ENCODE measurements at places on chromosomes 12 and 14. TPM values are rescaled to one million over a fixed set of nuclear protein-coding genes. Genes with fewer than 3 reads are reported as not detected.

PAX9 gene
- total RNA-seq, result 0.62 TPM

ACSM4 gene
- not detected for total RNA-seq

MMP19 gene
- total RNA-seq, result 8.6 TPM

KCNA5 gene
- not detected for total RNA-seq

TMEM52B gene
- total RNA-seq, result not detected

MYF6 gene
- total RNA-seq, result 119 TPM

TMX1 gene
- total RNA-seq, result 76.2 TPM

RNASE11 gene
- total RNA-seq, result not detected

NAA30 gene
- total RNA-seq, result 29.7 TPM

MYO1H gene
- not detected for total RNA-seq

GDF3 gene
- not detected for total RNA-seq

PEBP1 gene
- 315 TPM for total RNA-seq

SLC17A8 gene
- not detected for total RNA-seq

ERP27 gene
- total RNA-seq, result not detected

DDIT3 gene
- total RNA-seq, result 30.0 TPM

TPH2 gene
- not detected for total RNA-seq

FAM222A gene
- total RNA-seq, result 9.1 TPM

KLRC2 gene
- 0.40 TPM for total RNA-seq

CEBPE gene
- total RNA-seq, result not detected

CCDC38 gene
- not detected for total RNA-seq

APOLD1 gene
- total RNA-seq, result 5.1 TPM

IQSEC3 gene
- not detected for total RNA-seq

Measured in myocyte (in vitro differentiated cells).